ENCODE measurements at places on chromosomes 2 and 18.

- DNase-seq, result no peak
Observed at GRCh38 chr2:240711701-240712100, 20.0 kb downstream of the AQP12A start.

- DNase-seq, result no peak
Observed at GRCh38 chr2:11396021-11396420, 51.6 kb upstream of the ROCK2 start.

GRCh38 chr2:71814885-71815284 lies 332.8 kb downstream of the CYP26B1 start:
- no peak for DNase-seq

DNA sequence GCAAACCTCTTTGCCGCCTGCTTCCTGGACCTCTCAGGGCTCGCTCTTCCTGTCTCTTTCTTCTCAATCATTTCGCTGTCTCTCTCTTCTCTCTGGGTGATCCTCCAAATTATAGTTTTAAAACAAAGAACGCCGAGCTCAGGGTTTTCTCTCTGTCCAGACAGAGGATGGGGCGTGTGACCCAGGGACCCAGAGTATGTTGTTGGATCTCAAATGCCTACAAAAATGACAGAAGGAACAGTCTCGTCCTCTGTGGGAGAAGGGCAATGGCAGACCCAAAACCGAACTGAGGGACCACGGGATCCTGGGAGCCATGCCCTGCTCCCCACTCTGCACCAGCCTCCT lies 88.5 kb downstream of the EIPR1 start:
- DNase-seq, result no peak

GRCh38 chr18:27865431-27865830 lies 311.5 kb downstream of the CDH2 start:
- DNase-seq, result no peak

- DNase-seq, result no peak
Observed at GRCh38 chr2:120631236-120631635, 104.4 kb upstream of the GLI2 start.

- no peak for DNase-seq
Observed at GRCh38 chr2:29900971-29901633, 20.3 kb downstream of the ALK start.

DNA sequence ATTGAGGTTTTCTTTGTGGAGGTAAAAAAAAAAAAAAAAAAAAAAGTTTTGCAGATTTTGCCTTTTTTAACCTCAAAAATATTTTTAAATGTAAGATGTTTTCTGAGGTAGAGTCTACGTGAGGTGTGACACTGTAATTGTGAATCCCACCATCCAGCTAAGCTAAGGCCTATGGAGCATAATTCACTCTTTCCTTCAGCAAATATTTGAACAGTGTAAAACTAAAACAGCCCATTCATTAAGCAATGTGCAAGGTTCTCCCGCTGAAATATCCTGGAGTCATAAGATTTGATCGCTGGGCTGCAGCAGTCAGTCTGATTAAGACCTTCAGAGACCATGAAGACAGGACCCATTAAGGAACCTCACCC lies 105.1 kb downstream of the HNRNPLL start:
- no peak for DNase-seq

DNA sequence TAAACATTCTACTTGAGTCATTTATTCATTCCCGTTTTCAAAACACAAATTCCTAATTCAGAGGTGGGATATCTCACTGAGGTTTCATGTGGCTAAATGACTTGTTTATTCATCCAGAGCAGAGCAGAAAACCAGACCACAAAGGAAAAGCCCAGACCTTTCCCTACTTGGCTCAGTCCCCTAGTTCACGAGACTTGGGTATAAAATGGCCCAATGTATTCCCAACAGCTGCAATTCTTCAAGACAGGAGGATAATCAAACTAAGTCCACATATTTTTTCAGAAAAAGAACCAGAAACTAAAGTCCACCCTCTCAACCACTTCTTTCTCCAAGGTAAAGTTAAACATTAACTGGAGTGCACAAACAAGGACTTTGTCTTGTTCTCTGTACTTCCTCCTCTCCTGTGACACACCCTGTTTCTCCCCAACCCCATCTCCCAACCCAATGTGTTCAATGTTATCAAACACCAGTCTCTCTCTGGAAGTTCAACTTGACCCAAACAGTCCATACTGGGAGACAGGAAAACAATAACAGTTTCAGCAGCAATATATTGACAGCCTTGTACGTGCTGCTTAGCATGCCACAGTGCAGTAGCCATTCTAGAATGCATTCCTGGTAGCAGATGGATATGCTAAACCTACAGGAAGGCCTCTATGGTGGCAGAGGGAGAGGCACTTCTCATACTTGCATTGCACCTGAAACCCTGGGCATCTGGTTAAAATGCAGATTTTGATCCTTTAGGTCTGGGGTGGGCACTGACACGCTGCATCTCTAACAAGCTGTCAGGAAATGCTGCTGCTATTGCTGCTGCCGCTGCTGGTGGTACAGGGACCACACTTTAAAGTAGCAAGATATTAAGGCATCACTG lies 110.7 kb downstream of the INO80D start:
- DNase-seq, result no peak

GRCh38 chr2:27243391-27244130 lies 19.3 kb downstream of the SLC30A3 start:
- no peak for DNase-seq

GRCh38 chr2:172863341-172863740 lies 127.7 kb downstream of the RAPGEF4 start:
- DNase-seq, result no peak

GRCh38 chr2:160388464-160389263 lies 104.9 kb downstream of the RBMS1 start:
- DNase-seq, result peak; percentile 56

GRCh38 chr2:28558918-28559317 lies 63.1 kb downstream of the PLB1 start:
- DNase-seq, result no peak

- DNase-seq, result no peak
Observed at GRCh38 chr2:141925511-141925910, 205.3 kb downstream of the LRP1B start.

DNA sequence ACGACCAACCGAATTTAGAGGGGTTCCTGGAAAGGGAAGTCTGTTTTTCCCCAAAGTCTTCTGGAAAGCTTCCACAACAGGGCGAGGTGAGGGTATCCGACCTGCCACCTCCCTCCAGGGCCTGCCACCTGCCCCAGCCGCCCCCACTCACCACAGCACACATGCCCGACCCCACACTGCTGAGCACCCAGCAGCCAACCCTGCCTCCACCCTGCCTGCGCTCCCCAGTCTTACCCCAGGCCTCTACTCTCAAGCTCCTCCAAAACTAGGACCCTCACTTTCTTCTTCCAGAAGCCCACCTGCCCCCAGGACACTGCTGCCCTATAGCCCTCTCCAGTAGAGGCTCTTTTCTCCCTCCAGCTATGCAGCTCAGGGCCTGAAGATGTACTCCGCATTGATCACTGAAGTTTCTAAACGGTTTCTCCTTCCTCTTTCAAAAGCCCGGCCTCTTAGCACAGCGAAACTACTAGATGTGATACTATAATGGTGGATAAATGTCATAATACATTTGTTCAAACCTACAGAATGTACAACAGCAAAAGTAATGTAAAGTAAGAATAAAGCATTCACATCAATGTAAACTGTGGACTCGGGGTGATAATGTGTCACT lies 128.8 kb upstream of the SLC1A4 start:
- DNase-seq, result no peak

DNA sequence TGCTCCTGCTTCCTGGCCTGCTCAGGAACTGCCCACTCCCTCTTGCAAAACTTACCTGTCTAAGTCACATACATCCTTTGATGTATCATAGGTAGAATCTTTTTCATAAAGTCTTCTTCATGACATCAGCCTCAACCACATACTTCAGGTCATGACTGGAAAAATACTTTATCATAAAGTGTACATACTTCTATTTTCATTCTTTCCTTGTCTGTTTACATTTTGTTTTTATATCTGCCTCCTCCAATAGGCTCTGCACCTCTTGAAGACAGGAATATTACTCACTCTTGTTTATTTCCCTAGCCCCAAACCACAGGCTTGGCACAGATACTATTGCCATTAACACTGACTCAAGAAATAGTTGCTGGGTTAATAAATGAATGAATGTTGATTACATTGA lies 43.6 kb upstream of the ZNF804A start:
- DNase-seq, result no peak
